ENCODE measurements at places on chromosomes 2 and 18.

GRCh38 chr18:28109781-28110560, 67.0 kb downstream of the CDH2 start:
- DNase-seq, result no peak

DNA sequence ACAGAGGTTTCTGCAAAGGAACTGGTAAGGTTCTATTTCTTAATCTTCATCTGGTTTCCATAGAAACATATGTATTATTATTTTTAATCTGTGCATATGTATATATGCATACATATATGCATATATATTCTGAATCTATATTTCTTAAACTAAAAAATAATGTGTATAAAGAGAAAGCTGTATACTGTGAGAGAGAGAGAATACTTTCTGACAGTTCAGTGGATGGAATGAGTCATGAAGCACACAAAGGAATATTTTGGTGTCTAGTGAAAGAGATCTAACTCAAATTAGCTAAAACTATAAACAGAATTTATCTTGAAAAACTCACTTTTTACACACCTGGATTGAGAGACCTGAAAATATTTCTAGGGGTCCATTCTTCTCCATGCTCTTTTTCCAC, 1929.3 kb upstream of the LRRTM1 start:
- DNase-seq, result no peak

DNA sequence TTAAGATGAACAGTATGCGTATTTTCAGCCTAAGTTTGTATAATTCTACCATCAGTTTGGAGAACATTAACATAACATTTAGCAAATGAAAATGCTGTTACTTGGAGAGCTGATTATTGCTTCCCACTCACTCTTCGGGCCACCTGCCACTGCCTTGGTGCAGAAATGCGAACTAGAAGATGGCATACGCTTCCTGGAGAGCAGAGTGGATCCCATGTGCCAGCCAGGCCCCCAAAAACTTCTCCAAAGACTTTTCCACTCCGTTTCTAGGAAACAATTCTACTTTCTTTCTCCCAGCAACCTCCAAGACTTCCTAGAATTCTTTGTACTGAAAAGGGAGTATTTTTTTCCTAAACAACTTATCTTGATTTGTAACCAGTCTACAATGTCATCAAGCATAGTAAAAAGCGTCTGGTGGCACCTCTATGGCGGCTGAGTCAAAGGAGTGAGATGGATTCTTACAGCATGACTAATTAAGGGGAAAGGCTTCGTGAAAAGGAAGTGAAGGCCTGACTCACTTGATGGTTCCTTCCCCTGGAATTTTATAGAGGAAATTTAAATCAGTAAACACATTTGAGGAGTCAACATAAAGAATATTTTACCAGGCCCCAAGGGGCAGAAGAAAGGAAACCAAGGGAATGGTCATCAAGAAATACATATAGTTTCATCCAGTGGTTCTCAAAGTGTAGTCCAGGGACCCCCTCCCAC, 36.6 kb downstream of the FEZ2 start:
- no peak for DNase-seq

DNA sequence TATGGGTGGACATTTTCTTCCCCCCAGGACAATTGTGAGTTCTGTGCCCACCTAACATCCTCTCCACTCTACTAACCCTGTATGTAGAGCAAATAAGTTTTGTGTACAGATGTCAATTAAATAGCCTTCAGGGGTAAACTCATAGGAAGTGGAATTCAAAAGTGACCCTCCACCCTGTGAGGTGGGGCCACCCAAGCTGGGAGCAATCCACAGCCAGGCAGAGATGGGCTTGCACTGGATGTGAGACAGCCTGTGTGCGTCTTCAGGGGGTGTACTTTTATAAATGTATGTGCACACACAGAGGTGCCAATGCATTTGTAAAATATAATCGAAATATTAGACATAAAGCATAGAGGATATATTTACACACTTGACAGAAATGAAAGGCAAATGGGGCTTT, 33.1 kb upstream of the ATP6V1B1 start:
- no peak for DNase-seq

Data from NCI-H2081 treated with DMSO at 0.1 percent for 48 hours (cell line).